NCI-H1092 treated with DMSO at 0.1 percent for 48 hours (cell line): ENCODE measurements at places on chromosomes 16 and 17.
A peak's percentile ranks its signal among the peaks of the same experiment; 100 is the strongest.

DNA sequence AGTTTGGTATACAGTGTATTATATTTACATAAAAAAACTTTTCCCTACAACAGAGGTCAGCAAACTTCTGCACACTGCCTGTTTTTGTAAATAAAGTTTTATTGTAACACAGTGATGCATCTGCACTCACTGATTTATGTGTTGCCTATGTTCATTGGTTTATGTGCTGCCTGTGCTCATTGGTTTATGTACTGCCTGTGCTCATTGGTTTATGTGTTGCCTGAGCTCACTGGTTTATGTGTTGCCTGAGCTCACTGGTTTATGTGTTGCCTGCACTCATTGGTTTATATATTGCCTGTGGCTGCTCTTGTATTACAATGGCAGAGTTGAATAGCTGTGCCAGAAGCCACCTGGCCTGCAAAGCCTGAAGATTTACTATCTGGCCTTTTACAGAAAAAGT is 81.6 kb downstream of the MYH11 start:
- no peak for DNase-seq

DNA sequence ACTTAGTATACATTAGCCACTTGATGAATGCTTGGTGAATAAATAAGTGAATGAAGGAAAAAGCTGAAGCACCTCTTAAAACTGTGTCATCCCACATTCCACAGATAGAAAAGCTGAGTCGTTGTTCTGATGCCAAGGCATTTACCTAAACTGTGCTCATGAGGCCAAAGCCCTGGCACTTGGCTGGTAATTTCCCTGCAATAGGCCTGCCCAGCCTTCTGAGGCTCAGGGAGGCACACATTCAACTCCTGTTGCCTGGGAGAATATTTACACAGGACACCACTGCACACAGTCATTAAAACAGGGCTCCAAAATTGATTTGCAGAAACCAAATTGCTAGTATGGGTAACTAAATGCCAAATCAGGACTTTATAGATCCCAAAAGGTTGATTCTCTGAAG is 333.0 kb upstream of the C16orf82 start:
- no peak for DNase-seq

DNA sequence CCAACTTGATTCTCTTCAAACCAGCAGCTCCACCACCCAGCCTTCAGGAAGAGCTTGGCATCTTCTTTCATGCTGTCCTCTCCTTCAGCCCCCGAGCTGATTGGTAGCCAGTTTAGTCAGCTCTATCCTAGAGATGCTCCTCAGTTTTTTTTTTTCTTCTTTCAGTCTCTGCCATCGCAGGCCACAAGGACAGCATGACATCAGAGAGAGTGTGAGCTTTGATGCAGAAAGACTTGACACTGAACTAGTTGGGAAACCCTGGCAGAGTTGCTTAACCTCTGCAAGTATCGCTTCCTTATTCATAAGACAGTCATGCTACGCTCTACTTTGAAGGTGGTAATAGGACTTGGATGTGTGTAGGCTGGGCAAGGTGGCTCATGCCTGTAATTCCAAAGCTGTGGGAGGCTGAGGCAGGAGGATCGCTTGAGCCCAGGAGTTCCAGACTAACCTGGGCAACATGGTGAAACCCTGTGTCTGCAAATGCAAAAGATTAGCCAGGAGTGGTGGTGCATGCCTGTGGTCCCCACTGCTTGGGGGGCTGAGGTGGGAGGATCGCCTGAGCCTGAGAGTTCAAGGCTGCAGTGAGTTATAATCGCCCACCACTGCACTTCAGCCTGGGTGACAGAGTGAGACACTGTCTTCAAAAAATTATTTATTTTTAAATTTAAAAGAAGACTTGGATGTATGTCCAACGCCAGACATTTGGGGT is 2.6 kb downstream of the CD300LB start:
- DNase-seq = no peak

DNA sequence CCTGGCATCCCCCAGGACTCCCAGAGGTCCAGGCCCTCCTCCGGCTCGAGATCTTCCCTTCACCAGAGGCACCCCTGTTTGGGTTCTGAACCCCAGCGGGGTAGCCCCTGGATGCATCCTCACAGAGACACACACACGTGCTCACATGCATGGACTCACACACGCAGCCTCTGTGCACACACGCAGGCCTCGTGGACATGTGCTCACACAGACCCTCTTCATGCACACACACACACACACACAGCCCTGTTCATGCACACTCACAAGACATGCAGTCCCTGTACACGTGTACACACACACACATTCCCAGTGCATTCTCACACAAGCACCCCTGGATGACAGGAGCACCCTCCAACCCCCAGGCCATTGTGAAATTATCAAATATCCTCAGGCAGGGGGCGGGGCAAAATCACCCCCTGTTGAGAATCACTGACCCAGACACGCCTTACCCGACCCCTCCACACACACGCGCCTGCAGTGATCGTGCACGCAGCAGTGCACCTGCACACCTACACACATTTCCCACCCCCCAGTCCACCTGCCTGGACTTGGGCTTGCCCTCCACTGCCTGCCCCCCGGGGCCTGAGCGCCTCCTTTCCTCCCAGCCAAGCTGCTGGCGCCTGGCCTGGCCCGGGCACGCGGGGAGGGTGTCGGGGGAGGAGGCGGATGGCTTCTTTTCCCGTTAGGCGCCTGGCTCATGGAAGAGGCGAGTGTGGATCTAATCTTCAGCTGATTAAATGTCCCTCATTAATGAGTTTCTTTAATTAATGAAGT is 62.6 kb downstream of the ENGASE start:
- DNase-seq = no peak

GRCh38 chr17:76568811-76569221 is 16.8 kb downstream of the ST6GALNAC2 start:
- no peak for DNase-seq

DNA sequence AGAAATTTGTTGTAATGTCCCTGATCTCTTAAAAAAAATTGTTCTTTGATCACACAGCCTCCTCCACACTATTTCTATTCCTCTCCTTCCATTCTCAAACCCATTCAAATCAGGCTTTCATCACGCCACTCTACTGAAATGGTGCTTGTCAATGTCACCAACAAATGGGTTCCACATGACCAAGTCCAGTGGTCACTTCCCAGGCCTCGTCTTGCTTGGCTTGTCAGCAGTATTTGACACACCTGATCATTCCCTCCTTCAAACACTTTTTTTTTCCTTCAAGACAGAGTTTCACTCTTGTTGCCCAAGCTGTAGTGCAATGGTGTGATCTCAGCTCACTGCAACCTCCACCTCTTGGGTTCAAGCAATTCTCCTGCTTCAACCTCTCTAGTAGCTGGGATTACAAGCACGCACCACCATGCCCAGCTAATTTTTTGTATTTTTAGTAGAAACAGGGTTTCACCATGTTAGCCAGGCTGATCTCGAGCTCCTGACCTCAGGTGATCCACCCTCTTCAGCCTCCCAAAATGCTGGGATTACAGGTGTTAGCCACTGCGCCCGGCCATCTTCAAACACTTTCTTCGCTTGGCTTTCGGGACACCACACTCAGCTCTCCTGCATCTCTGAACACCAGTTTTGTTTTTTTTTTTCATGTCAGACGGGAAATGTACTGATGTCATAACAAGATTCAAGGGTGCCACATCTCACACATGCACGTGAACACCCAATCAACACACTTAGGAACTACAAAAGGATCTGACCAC is 18.3 kb downstream of the NQO1 start:
- no peak for DNase-seq

GRCh38 chr16:57045694-57046381 is 46.5 kb upstream of the CPNE2 start:
- DNase-seq = peak; percentile 32

GRCh38 chr17:19513897-19514488 is 19.7 kb upstream of the SLC47A1 start:
- DNase-seq = peak; percentile 39

- no peak for DNase-seq
Measured at GRCh38 chr17:83025636-83026280, 53.7 kb upstream of the METRNL start.

GRCh38 chr17:63805591-63805990 is 21.6 kb upstream of the PSMC5 start:
- no peak for DNase-seq

DNA sequence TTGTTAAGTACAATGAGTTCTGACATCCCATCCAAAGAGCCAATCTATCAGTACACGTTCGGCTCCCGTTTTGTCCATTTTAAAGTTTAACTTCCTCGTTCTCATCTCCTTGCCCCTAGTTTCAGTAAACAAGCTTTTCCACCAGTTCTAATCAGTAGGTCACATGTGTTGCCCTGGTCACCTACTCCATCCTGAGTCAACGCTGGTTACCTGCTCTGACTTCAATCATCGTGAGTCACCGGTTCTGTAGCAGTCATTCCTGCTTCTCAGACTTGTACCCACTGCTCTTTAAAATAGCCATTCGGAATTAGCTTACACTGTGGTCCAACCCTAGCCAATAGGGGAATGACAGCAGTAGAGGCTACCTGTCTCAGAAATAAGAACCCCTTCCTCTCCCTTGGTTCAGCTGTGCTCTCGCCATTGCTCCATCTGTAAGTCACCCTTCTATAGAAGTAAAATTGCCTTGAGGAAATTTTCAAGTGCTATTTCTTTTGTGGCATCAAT is 191.0 kb downstream of the CPPED1 start:
- DNase-seq = no peak

- DNase-seq = no peak
Measured at GRCh38 chr17:8463099-8463498, 27.4 kb downstream of the NDEL1 start.

- DNase-seq = no peak
Measured at GRCh38 chr17:73302189-73302588, 9.6 kb downstream of the CDC42EP4 start.

DNA sequence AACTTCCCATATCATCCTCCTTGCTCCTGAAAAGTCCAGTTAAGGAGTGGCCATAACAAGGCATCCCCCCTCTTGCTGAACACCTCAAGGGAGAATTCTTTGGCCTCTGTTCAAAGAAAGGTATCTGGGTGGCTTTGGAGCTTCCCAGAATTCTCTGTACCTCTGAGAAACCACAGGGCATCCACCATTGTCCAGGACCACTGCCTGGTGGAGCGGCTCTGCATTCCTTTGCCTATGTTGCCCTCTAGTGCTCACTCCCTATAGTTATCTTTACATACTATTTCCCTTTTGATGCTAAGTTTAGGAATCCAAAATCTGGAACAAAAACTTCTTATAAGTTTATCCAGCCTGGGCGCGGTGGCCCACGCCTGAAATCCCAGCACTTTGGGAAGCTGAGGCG is 30.3 kb downstream of the CHD9NB start:
- DNase-seq = peak; percentile 56
